ENCODE measurements at places on chromosomes 2 and 18. TPM values are rescaled to one million over a fixed set of nuclear protein-coding genes. Genes with fewer than 3 reads are reported as not detected.

- DNase-seq, result peak; percentile 81
These were observed 94.2 kb upstream of the DLGAP1 start for GRCh38 chr18:4549164-4549872.

- no peak for DNase-seq
These were observed 177.7 kb downstream of the TMEM247 start for GRCh38 chr2:46657042-46657504.

DNA sequence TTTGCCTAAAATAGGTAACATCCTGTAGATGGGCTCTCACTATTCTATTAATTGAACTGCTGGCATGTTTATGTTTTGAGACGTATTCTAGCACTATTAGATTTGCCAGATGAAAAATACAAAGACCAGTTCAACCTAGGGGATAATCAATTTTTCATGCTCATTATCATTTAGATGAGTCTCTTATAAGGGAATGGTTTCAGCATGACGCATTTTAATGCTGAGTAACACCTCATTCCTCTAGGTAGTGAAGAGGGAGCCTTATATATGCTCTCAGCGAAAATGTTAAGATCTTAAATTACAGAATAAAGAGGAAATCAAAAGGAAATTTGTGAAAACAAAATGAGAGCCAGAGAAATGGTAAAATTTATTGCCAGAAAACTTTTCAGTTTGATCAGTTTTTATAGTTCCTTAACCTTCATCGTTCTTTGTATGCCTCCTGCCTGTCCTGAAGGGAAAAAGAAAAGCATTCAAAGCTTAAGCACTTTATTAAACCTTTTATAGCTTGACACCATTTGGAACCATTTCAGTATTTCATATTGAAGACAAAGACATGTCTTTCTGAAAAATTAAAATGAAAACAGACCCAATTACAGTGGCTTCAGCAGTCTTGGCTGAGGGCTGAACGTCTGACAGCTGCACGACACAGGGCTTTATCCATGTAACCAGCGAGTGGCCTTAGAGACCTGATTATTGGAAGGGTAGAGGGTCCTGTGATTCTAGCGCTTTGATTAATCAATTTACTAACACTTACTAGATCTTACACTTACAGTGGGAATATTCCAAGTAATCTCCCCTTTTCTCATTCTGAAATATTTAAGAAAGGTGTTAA lies 112.8 kb downstream of the ADCYAP1 start:
- DNase-seq, result no peak

DNA sequence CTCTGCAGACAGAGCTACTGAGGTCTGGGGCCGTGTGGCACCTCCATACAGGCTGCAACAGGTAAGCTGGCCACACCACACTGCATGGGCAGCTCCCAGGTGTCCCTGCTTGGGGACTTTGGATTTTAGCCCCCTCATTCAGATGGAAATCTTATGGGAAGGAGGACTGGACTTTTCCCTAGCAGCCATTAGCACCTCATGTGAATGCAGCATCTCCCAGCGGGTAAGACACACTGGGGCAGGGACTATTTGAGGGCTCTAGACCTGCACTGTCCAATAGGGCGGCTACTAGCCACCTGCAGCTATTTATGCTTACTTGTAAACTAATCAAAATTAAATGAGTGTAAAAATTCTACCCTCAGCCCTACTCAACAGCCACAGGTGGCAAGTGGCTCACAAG lies 34.2 kb upstream of the GLI2 start:
- no peak for DNase-seq

- DNase-seq, result peak; percentile 68
These were observed at the start of gene TGFBRAP1 for GRCh38 chr2:105329561-105330495. Gene TGFBRAP1 (minus strand): TSS chr2:105329735. CDS start chr2:105308301, 21,434 bp downstream.

GRCh38 chr2:126852361-126852760 lies 46.3 kb upstream of the TEX51 start:
- DNase-seq, result no peak

TTR gene
- polyA plus RNA-seq, result not detected
